ENCODE measurements at places on chromosomes 6 and 20. TPM values are rescaled to one million over a fixed set of nuclear protein-coding genes. Genes with fewer than 3 reads are reported as not detected.
A peak's percentile ranks its signal among the peaks of the same experiment; 100 is the strongest.

DNA sequence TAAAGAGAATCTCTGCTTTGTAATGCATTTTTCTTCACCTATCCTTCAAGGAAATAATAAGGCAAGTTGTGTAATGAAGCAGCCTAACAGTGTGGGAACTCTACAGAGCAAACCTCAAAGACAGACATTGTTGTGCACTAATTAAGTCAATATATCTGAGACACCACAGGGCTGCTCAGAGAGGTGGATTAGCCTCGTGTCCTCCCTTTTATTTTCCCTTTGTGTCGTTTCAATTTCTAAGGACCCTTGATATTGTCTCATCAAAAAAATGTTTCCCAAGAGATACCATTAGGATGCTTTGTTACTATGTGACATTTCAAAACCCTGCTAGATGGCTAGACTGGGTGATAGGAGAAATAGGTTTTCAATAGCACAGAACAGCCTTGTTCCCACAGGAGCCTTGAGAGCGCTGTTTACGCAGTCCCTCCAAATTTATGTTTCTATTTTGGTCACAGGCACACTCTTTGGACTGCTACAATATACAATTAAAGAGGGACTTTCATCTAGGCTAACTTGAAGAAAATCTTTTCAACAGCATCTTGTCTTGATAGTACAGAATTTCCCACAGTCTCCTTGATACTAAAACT, 23.1 kb downstream of the UBE3D start:
- no peak for DNase-seq

GRCh38 chr6:63683071-63683603, 47.5 kb downstream of the PHF3 start:
- no peak for DNase-seq

GRCh38 chr6:121925024-121925423, 474.4 kb upstream of the HSF2 start:
- no peak for DNase-seq

DNA sequence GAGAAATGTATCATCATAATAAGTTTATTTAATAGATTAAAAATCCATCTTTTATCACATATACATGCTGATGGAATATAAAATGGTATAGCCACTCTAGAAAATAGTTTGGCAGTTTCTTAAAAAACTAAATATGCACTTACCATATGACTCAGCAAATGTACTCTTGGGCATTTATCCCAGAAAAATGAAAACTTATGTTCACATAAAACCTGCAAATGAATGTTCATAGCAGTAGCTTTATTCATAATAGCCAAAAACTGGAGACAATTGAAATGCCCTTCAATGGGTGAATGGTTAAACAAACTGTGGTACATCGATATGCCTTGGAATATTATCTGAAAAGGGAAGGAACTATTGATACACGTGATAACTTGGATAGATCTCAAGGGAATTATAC, 6.4 kb upstream of the NCOA7 start:
- DNase-seq: no peak

GRCh38 chr20:57993716-57994431, 234.6 kb downstream of the ANKRD60 start:
- no peak for DNase-seq

DNA sequence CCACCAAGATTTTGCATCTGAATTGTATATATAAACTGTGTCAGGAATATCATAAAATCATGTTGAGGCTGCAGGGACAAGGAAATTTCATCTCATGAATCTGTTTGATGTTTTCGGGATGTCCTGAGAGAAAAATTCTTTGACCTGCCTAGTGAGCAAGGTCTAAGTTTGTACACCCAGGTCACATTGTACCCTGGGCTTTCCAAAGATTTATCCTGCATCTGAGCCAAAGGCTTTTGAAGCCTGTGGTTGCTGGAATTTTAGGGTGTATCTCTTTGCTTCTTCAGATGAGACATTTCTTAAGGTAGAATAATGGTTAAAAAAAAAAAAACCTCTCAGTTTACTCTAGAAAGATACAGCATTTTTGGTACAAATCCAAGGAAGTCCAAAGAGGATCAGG, 63.3 kb downstream of the FOXO3 start:
- DNase-seq: no peak

GRCh38 chr6:160137130-160137988, 15.7 kb downstream of the SLC22A1 start:
- DNase-seq: peak; percentile 7

DNA sequence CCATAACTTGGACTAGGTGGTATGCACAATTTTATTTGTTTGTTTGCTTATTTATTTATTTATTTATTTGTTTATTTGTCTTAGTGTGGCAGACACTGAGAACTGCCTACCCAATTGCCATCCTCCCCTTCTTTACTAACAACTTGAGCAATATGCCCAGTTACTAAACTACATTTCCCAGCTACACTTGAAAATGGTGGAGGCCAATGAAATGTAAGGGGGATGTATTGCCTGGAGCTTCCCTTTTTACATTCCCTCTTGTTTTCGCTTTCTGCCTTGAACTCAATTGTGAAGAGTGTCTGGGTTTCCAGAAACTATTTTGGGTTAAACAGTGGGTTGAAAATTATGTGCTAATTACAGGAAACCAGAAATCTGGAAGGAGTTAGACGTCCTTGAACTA, 152.7 kb upstream of the FKBP1C start:
- DNase-seq: no peak

DNA sequence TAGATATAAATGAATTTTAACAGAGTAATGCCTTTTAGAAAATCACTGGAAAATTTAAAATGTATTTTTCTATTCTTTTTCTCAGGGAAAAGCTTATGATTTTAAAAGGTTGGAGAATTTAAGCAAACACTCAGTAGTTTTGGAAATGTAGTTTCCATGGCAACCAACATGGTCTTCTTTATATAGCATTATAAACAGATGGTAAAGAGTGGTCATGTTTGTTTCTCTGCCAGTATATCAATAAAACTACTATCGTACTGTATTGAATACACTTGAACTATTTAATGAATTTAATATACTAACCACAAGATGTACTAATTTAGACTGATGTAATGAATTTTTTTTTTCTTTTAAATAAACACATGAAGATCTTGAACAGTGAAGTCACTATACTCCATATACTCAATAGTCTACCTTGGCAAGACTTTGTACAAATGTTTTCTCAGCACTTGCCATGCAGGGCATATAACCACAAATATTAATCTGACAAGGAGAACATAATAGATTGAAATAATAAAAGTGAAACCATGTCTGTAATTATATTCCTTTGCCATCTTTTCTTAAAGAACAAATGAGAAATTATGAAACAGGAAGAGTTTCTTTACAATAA, 105.5 kb downstream of the PDSS2 start:
- no peak for DNase-seq

ZNF165 gene
- total RNA-seq: 1.5 TPM

LGSN gene
- 0.06 TPM for total RNA-seq

KCNK16 gene
- not detected for total RNA-seq

GPR63 gene
- total RNA-seq: 1.6 TPM

C20orf141 gene
- total RNA-seq: not detected

MCHR2 gene
- total RNA-seq: not detected

All from mucosa of gallbladder (tissue), 1 donor.